ENCODE measurements at places on chromosomes 1 and 21.

- DNase-seq, result no peak
Measured at GRCh38 chr1:4176841-4177240, 276.8 kb upstream of the C1orf174 start.

DNA sequence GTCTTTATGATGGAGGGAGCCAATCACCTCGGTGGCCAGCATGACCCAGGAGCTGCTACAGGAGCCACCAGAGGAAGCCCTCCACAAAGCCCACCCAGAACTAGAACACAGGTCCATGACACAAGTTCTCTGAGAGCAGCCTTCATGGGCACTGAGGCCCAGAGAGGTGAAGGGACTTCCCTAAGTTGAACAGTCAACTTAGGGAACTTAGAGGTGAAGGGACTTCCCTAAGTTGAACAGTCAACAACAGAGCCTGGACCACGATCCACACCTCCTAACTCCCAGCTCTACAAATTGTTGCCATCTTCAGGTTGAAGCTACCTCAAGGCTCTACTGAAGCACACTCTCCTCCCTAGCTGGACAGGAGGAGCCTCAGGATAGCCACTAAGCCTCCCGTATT is 132.7 kb downstream of the CCDC185 start:
- no peak for DNase-seq

- no peak for DNase-seq
Measured at GRCh38 chr1:52056937-52057231, 789 bp downstream of the BTF3L4 start.

- no peak for DNase-seq
Measured at GRCh38 chr1:109931189-109931731, 20.6 kb downstream of the CSF1 start.

DNA sequence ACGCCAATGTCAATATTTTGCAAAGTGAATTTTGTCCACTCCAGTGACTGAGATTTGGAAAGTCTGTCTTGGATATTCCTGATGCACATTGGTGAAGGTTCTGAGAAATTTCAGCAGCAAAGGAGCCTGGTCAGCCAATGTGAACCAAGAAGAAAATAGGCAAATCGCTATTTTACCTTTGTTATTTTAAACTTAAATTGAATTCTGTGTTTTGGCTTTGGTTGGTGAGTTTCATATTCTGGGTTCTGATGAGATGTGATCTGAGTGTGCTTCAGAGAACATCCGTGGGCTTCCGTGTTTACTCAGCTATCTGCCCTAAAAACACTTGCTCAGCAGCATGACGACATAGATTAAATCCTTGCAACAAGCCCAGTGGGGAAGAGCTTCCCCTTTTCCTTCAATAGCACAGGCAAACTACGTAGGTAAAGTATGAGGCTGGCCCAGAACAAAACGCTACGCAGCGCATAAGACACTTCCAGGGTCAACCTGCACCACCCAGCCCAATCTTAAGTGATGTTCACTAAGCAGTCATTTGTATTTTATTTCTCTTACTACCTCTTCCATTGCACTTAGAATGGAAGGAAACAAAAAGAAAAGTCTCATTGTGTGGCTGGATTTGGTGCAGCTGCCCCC is 176.4 kb upstream of the KAZN start:
- no peak for DNase-seq

DNA sequence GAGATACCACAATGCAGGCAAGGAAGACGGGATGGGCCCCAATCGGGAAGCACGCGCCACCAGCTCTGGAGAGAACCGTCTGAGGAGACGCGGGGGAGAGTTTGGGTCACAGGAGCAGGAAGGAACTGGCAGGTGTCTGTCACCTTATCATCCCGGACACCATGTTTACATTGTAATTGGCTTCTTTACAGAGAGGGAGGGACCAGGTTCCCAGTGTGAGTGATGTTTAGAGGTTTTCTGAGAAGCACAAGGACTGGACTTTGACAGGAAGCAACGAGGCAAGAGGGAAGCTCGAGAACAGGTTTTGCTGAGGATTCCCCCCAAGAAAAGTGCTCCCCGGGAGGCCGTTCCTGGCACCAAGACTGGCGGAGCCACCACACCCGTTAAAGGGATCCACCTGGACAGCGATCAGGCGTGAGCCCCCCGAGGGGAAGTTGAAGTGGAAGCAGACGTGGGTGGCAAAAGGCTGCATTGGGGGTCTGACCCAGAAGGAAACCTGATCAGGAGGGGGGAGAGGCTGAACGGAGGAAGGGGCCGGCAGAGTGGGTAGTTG is 957 bp downstream of the EPS15 start:
- DNase-seq, result no peak

- DNase-seq, result no peak
Measured at GRCh38 chr1:196723325-196724185, 51.1 kb upstream of the CFHR3 start.

DNA sequence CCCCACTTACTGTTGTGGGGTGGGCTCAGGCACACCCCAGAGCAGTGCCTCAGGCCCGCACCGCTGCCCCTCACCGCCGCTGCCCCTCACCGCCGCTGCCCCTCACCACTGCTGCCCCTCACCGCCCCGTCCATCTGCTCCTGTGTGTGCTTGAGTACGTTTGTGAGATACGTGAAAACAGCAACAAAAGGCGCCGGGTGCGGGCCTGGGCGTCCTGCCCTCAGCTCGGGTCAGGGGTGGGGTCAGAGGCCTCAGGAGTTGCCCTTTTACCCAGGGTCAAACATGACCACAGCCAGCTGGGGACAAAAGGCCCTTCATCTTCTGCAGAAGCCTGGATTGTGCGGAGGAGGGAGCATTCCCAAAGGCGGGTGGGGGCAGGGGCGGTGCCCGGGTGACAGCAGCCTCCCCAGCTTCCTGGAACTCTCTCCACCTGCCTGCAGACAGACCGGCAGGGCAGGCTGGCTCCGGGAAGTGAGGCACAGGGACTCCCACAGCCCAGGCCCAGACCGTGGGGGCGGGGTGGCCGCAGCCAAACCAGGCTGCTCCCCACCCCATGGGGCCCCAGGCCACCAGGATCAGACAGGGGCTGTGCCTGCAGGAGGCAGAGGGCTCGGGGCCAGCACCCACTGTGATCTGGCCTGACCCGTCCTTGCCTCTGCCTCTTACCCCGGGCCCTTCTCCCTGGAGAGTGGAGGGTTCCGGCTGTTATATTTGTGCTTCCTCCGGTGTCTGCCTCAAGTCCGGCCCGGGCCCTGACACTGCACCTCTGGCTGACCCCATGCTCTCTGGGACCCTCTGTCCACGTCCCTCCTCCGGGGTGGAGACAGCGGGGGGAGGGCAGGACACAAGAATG is 2.3 kb upstream of the VWA1 start:
- DNase-seq, result no peak

DNA sequence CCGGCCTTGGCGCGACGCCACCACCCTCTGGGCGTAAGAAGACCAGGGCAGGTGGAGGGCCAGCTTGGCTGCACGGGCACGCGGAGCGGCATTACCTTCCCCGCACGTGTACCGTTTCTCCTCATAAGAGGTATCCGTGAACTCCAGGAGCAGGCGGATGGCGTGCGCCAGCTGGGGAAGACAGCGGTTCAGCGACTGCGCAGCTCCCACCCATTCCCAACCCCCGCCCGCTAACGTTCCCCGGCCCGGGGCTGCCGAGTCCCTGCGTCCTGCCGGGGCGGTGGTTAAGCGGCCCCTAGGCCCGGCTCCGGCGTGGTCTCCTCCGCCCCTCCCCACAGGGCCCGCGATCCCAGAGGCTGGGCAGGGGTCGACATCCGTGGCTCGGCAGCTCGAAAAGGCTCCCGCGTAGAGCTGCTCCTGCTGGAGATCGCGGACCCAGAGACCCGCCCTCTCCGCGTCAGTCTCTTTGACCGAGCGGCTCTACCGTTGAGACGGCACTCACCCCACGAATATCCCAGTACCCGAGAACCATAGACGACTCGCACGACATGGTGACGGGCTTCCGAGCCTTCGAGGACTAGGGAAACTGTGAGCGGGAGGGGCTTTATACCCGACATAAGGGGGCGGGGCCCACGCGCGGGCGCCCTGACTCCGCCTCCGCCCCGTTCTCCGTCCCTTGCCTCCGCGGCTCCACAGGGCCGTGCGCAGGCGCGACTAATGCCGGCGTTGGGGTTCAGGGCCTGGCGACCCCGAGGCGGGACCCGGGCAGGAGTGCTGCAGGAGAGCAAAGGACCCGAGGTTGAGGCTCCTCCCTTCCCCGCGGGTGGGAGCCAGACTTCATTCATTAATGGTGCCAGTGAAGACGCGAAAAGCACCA is 862 bp downstream of the GSTM3 start:
- peak; percentile 77 for DNase-seq

DNA sequence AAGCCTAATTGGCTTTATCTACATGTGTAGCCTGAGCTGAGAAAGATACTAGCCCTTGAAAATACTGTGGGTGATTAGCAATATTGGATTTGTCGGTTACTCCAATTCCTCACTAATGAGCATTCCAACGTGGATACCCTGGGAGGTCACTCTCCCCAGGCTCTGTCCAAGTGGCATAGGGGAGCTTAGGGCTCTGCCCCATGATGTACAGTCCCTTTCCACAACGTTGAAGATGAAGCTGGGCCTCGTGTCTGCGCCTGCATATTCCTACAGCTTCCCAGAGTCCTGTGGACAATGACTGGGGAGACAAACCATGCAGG is 2.6 kb downstream of the RCC1 start:
- DNase-seq, result no peak

GRCh38 chr1:32474954-32475353 is 10.1 kb downstream of the ZBTB8B start:
- no peak for DNase-seq

- DNase-seq, result no peak
Measured at GRCh38 chr1:211752951-211753486, 77.5 kb downstream of the LPGAT1 start.

DNA sequence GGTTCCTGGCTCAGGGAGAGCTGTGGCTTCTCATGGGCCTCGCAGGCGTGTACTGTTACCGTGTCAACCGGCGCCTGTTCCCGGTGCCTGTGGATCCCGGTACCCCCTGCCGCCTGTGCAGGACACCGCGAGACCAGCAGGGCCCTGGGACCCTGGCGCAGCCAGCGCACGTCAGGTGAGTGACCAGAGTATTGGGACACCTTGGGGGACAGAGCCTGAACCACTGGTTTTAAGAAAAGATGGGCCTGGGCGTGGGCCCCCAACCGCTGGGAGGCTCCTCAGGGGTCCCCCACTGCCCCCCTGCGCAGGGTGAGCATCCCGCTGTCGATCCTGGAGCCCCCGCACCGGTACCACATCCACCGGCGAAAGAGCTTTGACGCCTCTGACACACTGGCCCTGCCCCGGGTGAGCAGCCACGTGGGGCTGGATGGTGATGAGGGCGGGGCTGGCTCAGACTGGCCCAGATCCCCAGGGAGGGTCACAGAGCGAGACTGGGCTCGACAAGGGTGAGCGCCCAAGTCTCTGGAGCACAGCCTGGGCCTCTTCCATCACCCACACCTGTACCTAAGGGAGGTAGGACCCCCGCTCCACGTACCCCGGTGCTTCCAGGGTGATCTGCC is 10.5 kb downstream of the MIIP start:
- DNase-seq, result no peak

- no peak for DNase-seq
Measured at GRCh38 chr1:218809625-218810024, 364.1 kb upstream of the LYPLAL1 start.

- no peak for DNase-seq
Measured at GRCh38 chr1:12472156-12472797, 145.7 kb downstream of the DHRS3 start.

Data from stimulated activated CD4-positive, alpha-beta T cell treated with anti-CD3 and anti-CD28 coated beads, Interleukin-12 subunit alpha, Interleukin-12 subunit beta, amount 100 ng/mL, for 24 hours (primary cell).